Esophagus muscularis mucosa (tissue), 4 donors: ENCODE measurements at places on chromosomes 6 and 20.

DNA sequence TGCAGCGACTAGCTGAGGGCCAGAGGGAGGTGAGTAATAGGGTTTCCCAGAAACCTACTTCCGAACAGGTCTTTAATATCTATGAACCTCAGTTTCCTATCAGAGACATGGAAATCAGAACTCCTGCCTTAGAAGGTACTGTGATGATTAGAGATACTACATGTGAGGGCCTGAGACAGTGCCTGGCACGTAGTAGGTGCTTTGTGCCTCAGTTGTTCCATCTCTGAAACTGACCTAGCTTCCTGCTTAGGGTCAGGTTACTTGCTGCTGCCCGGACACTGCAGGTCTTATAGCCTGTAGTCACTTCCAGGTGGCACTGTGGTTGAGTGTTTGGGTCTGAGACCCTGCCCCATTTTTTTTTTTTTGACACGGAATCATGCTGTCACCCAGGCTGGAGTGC, 20.9 kb downstream of the RAB44 start:
- DNase-seq, result no peak

DNA sequence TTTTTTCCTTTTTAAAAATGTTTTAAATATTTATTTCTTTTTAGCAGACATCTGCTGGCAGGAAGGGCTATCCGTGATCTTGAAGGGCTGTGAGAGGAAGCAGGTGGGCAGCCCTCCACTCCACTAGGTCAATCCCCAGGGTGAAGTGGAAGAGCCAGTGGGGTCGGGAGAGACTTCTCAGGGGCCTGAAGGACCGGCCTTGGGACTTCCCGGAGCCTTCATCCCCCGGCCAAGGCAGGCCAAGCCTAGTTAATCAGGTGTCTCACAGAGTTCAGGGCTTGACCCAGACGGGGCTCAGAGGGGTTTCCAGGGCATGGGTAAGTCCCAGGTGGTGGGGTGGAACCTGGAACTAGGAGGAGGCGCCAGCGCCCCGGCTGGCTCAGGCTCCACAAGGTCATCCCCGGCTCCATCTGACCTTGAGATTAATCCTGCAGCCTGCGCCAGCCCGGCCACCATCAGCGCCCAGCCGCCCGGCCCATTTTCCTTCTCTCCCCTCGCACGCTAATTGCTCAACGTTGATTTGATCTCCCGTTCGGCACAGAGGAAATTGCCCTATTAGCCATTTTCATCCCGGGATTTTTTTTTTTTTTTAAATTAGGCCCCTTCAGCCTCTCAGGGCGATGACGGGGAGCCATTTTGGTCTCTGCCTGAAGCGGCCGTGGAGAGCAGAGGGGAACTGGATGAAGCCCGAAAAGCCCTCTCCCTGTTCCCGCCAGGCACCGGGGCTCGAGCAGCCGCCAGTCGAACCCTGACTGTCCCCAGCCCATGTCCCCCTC, 44.4 kb downstream of the MDFI start:
- DNase-seq, result no peak

- no peak for DNase-seq
Measured at GRCh38 chr20:58567437-58567836, 52.2 kb upstream of the APCDD1L start.

GRCh38 chr20:25057234-25058050, 497 bp downstream of the ACSS1 start:
- no peak for DNase-seq

GRCh38 chr6:147000545-147001488, 203.4 kb upstream of the STXBP5 start:
- DNase-seq, result no peak

- DNase-seq, result no peak
Measured at GRCh38 chr6:23176471-23176870, 607.1 kb downstream of the HDGFL1 start.

- no peak for DNase-seq
Measured at GRCh38 chr6:10381133-10381829, 33.6 kb downstream of the TFAP2A start.

DNA sequence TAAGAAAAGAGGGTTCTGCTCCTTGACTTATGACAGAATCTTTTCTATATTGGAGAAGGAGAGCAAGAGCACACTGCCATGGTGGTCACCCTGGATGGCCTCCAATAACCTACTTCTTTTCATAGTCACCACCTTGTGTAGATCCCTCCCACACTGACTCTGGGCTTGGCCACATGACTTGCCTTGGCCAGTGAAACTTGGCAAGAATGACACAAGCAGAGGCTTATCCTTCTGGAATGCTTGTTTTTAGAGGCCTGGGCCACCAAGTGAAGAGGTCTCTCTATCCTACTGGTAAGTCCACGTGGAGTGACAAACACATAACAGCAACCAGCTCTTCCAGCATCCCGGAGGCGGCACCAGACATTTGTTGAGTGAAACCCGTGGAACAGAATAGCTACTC, 349.4 kb upstream of the JARID2 start:
- no peak for DNase-seq

GRCh38 chr6:3320238-3320811, 61.6 kb downstream of the PSMG4 start:
- DNase-seq, result no peak

DNA sequence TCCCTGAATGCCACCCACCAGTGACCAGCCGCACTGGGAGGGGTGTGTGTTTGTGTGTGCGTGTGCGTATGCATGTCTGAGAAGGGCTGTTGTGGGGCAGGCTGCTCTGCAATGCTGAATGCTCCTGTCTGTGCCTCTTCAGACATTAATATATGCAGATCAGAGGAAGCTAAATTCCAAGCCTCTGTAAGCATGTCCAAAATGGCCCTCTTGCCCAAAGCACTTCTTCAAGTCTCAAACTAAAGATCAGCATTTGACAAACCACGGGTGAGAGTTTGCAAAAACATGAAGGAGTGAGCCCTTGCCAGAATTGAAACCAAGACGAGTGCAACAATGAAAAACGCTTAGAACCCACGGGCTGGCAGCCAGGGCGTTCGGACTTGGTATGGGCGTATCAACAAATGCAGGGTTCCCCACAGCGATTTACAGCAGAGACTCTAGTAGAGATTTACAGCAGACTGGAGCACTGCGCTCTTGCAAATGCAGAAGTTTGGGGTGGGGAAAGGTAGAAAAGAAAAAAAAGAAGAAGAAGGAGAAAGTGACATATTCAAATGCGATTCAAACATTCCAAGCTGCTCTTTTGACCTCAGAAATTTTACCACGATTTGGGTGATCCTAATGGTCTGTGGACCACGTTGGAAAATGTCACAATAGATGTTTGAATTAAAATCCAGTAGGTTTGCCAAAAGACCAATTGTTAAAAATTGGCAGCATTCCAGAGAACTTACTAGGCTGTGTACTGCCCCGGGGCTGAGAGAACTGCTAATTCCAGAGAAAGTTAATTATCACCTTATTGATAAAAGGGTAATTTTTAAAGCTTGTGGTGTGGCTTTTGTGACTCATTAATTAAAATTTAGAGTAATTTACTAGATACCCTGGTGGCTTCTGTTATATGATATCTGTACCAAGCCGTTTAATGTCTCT, 3.5 kb downstream of the SCML4 start:
- peak; percentile 89 for DNase-seq

DNA sequence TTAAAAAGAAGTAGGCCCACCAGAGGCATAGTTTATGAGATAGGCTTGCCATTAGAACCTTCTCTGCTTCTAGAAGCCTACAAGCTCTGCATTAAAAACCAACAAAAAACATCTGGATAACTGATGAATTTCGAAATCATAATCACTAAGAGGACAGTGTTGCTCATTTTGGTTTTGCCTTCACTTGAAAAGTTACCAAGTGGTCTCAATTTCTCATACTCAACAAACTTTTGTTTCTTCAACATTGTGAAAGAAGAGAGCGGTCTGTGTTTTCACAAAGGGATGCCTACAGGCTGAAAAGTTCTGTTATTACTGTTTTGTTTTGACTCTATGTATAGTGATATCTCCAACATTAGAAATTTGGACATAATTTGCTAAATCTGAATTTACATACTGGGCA, 98.9 kb downstream of the PDSS2 start:
- no peak for DNase-seq

DNA sequence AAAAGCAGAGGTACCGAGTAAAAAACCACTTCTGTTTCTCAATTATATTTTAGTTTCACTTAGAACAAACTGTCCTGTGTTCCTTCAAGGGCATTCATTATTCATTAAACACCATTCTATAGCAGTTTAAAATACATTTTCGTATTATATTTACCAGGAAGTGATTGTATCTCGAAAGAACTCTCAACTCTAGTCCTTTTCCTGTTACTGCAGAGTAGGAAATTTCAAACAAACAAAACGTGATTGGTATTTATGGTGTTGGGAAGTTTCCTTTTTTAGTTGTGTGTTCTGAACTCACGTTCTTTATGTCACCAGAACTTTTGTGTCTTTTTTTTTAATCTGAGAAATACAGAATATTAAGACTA, 139.5 kb upstream of the BTBD3 start:
- DNase-seq, result no peak

DNA sequence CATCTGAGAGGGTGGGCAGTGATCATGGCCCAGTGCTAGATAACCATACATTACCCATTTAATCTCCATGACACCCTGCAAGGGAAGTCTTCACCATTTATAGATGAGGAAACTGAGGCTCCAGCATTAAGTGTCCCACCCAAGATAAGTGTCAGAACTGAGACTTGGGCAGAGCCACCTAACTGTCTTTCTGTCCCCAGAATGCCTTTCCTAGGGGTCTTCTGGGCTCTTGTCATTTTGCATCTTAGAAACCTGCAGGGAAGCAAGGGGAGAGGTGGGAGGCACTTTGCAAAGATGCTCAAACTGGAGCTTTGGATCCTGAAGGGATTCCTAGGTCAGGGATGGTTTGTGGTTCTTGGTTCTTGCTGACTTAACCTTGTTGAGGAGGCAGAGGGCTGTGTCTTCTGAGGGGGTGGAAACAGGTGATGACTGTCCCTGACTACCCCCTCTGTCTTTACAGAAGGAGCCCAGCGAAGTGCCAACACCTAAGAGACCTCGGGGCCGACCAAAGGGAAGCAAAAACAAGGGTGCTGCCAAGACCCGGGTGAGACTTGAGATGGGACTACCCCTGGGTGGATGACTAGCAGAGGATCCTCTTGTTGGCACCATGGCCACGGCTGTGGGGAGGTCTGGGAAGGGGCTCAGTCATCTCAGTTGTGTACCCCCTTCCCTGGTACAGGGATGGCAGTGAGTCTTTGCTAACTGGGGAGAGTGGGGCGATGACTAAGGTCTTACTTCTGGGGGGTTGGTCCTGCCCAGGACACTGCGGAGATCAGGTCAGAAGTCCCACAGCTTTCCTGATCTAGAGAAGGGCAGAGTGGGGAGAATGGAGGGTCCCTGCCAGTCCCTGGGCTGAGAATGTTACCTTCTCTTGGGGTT, 5.8 kb downstream of the HMGA1 start:
- DNase-seq, result peak; percentile 85

DNA sequence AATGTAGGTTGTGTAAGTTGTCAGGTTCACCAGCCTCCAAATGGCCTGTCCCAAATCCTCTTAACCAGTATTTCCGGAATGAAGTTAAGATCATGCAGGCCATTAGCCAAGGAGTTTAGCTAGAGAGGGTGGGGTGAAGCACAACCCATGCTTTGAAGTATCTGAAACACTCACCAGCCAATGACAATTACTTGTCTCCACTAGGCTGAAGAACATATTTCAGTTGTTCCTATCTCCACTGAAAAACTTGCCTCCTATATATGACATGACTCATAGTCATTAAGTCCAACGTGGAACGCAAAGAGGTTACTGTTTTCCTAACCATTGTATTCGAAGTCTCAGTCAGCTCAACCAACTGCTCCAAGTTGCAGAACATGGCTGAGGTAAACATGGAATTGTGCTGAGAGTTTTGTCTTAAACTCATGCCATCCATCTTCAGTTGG, 37.4 kb upstream of the TNFAIP3 start:
- no peak for DNase-seq

DNA sequence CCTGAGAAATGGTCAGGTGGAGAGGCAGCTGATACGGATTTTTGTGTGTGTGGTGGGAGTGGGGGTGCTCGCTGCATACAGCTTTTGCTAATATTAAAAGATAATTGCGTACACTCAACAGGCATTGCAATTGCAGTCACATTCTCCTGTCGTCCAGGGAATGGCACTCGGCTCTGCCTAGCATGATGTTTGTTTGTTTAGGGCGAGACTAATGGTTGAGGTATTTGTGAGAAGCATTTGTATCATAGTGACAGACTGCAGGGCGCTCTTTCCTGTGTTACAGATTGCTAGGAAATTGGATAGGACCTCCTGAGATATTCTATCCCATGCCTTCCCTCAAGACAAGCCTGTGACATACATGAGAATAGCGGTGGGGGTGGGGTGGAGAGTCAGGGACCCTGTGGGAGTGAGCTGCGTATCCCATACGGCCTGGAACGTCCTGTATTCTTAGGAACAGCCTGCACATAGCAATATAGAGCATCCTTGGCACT, 207.4 kb downstream of the SOX4 start:
- no peak for DNase-seq

DNA sequence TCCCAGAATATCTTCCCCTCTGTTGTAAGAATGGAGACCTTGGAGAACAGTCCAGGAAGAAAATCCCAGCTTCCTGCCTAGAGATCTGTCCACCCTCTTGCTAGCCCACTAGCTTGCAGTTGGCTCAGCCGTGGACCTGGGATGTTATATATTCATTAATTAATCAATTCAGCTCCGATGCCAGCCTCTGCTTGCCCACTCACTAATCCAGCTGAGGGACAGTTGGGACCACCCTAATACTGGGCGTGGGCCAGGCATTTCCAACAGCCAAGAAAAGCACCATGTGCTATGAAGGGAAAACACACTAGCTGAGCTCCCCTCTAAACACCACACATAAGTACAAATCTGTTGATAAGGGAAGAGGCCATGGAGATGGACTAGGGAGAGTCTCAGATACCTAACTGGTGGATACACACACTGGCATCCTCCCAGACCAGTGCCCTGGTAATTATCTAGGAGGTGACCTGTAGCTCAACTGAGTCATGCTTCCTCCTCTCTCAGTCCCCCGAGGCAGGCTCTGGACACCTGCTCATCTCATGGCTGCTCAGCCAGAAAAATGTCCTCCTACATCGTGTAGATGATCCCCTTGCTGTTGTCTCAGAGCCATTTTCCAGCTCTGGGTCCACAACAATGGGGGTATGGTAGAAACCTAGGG, 78.9 kb downstream of the ANKRD60 start:
- no peak for DNase-seq

GRCh38 chr6:100663219-100663863, 198.6 kb upstream of the SIM1 start:
- DNase-seq, result no peak

DNA sequence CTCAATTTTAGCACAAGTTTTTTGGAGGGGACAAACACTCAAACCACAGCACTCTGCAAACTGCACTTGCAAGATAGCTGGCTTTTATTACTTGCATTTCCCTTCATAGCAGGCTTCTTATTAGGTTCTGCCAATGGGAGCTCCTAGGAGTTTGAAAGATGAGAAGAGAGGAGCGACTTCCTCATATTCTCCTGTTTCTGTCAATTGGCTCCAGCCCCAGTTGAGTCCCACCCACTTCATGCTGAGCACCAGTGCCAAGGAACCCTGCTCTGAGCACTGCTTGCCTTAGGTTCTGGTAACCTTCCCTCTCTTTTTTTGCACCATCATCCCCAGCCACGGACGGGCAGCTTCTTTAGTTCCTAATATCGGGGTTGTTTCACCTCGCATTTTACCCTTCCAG, 67.9 kb downstream of the PSMB1 start:
- no peak for DNase-seq

- peak; percentile 86 for DNase-seq
Measured at GRCh38 chr20:40961686-40962640, 66.7 kb upstream of the TOP1 start.
